CD8-positive, alpha-beta memory T cell (primary cell): ENCODE measurements at places on chromosomes 1 and 21. TPM values are rescaled to one million over a fixed set of nuclear protein-coding genes. Genes with fewer than 3 reads are reported as not detected.

DNA sequence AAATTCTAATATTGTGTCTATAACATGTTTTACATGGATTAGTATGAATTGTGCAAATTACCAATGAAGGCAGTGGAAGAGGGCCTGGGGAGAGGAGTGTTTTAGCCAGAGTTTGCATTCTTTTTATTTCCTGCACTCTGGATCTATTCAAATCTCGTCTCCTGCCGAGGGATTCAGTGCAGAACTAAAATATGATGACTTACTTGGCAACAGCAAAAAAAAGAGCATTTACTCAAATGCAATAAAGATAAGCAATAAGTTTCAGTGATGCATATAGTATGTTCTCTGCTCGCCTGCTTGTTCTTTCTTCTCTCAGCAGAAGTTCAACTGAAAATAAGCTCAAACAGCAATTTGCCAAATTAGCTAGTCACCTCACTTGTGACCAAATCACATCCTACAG lies 33.4 kb upstream of the NRIP1 start:
- no peak overlapping the region for H3K4me3 ChIP-seq
- DNase-seq, result no peak
- no peaks in the 10 kb centered on the region for H3K27me3 ChIP-seq
- no peaks in the 10 kb centered on the region for H3K4me1 ChIP-seq

DNA sequence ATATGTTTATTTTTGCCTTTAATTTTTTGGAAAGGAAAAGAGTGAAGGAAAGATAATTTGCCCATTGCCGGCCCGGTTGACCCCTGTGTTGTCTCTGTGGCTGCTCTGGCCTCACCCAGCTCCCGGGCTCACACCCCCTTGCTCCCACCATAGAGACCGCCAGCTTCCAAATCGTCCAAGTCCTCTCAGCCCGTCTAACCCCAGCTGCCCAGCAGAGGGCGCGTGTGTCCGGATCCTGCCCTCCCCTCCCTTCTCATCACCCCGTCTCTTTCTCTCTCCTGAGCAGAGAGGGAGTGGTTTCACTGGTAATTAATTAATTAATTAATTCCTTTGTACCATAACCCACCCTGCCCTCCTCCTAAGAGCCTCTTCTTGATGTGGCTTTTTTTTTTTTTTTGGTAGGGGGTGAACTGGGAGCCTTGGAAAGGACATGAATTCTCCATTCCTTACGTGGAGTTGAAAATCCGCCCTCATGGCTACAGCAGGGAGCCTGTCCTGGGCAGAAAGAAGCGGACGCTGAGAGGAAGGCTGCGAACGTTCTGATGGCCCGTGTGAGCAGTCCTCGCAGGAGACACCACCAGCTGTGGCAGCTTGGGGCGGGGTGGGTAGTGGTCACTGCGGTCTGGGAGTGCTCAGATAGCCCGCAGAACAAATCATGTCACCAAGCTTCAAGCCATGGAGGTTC lies 45.9 kb downstream of the KIAA0040 start:
- H3K27me3 ChIP-seq, result peaks cover 2% of the 10 kb centered on the region
- H3K4me1 ChIP-seq, result no peaks in the 10 kb centered on the region
- H3K36me3 ChIP-seq, result no peaks in the 10 kb centered on the region
- DNase-seq, result peak; percentile 55
- H3K27ac ChIP-seq, result no peak overlapping the region

DNA sequence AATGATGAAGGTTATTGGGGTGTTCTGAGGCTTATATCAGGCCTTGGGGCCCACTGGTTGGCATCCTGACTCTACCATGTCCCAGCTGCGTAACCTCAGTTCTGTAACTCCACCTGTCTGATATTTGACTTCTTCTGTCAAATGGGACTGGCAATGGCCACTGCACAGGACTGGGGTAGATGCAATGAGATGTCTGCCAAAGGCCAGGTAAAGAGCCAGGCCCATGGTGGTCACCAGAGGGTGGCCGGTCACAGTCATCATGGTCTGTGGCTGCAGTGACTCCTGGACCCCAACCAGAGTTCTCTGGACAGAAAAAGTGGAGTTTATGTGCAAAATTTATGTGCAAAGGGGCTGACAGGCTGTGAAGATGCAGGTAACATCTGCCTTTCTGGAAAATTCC lies 173.3 kb downstream of the PTPRU start:
- H3K4me3 ChIP-seq, result no peak overlapping the region
- DNase-seq, result no peak
- no peaks in the 10 kb centered on the region for H3K27me3 ChIP-seq
- no peaks in the 10 kb centered on the region for H3K36me3 ChIP-seq

GRCh38 chr1:164477343-164477742 lies 81.6 kb upstream of the PBX1 start:
- no peak overlapping the region for H3K4me3 ChIP-seq
- no peaks in the 10 kb centered on the region for H3K4me1 ChIP-seq
- no peaks in the 10 kb centered on the region for H3K36me3 ChIP-seq
- no peak overlapping the region for H3K27ac ChIP-seq
- DNase-seq, result no peak
- H3K27me3 ChIP-seq, result no peaks in the 10 kb centered on the region

- no peak for DNase-seq
- no peaks in the 10 kb centered on the region for H3K27me3 ChIP-seq
- H3K36me3 ChIP-seq, result no peaks in the 10 kb centered on the region
- no peak overlapping the region for H3K4me3 ChIP-seq
- H3K4me1 ChIP-seq, result no peaks in the 10 kb centered on the region
These were observed 990.0 kb downstream of the KCNT2 start for GRCh38 chr1:195618287-195618686.

DNA sequence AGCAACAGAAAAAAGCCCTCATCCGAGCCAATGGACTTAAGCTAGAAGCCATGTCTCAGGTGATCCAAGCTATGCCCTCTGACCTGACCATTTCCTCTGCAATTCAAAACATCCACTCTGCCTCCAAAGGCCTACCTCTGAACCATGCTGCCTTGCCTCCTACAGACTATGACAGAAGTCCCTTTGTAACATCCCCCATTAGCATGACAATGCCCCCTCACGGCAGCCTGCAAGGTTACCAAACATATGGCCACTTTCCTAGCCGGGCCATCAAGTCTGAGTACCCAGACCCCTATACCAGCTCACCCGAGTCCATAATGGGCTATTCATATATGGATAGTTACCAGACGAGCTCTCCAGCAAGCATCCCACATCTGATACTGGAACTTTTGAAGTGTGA lies 20.7 kb downstream of the NR5A2 start:
- H3K36me3 ChIP-seq, result no peaks in the 10 kb centered on the region
- H3K4me3 ChIP-seq, result no peak overlapping the region
- H3K4me1 ChIP-seq, result no peaks in the 10 kb centered on the region
- H3K27me3 ChIP-seq, result no peaks in the 10 kb centered on the region
- no peak for DNase-seq
- H3K27ac ChIP-seq, result no peak overlapping the region

GRCh38 chr1:88595355-88596002 lies 88.6 kb upstream of the PKN2 start:
- no peak overlapping the region for H3K4me3 ChIP-seq
- H3K27ac ChIP-seq, result no peak overlapping the region
- H3K4me1 ChIP-seq, result no peaks in the 10 kb centered on the region

GRCh38 chr1:185816460-185816859 lies 82.3 kb downstream of the HMCN1 start:
- DNase-seq, result no peak
- no peak overlapping the region for H3K27ac ChIP-seq
- H3K4me1 ChIP-seq, result no peaks in the 10 kb centered on the region
- H3K4me3 ChIP-seq, result no peak overlapping the region
- no peaks in the 10 kb centered on the region for H3K27me3 ChIP-seq

- no peak for DNase-seq
- H3K4me3 ChIP-seq, result no peak overlapping the region
- H3K36me3 ChIP-seq, result no peaks in the 10 kb centered on the region
- H3K27me3 ChIP-seq, result no peaks in the 10 kb centered on the region
These were observed 427.4 kb downstream of the TTLL7 start for GRCh38 chr1:83571536-83571935.

DNA sequence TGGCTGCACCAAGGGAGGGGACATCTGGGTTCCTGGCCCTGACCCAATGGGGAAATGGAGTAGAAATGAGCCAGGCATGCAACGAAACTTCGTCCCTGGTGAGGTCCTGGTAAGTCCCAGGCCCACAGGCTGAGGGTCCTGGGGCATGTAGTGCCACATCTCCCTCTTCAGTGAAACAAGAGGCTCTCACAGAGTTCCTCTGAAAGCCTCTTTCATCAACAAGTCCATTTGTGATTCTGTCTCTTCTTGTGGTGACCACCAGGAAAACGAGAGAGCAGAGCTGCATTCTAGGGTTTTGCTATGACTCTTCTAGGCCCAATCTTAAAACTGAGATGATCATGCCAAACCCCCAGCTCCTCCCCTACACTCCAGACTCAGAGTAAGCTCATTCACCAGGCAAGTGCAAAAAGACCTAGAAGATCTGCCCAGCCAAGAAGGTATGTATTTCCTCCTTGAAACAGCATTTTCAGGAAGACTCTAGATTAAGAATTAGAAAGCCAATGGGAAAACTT lies 24.3 kb upstream of the RNF220 start:
- DNase-seq, result no peak
- no peaks in the 10 kb centered on the region for H3K4me1 ChIP-seq
- no peaks in the 10 kb centered on the region for H3K36me3 ChIP-seq
- no peak overlapping the region for H3K4me3 ChIP-seq
- no peak overlapping the region for H3K27ac ChIP-seq
- no peaks in the 10 kb centered on the region for H3K27me3 ChIP-seq

DNA sequence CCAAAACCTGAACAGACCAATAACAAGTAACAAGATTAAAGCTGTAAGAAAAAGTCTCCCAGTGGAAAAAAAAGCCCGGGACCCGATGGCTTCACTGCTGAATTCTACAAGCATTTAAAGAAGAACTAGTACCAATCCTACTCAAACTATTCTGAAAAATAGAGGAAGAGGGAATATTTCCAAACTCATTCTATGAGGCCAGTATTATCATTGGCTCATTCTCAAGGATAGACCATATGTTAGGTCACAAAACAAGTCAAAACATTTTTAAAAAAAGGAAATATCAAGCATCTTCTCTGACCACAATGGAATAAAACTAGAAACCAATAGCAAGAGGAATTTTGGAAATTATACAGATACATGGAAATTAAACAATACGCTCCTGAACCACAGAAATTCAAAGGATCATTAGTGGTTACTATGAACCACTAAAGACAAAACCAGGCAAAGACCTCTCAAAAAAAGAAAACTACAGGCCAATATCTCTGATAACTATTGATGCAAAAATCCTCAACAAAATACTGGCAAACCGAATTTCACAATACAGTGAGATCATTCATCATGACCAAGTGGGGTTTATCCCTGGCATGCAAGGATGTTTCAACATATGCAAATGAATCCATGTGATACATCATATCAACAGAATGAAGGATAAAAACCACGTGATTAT lies 13.9 kb upstream of the IL20 start:
- no peak for DNase-seq
- H3K4me1 ChIP-seq, result no peaks in the 10 kb centered on the region
- H3K27ac ChIP-seq, result no peak overlapping the region
- H3K4me3 ChIP-seq, result no peak overlapping the region

DNA sequence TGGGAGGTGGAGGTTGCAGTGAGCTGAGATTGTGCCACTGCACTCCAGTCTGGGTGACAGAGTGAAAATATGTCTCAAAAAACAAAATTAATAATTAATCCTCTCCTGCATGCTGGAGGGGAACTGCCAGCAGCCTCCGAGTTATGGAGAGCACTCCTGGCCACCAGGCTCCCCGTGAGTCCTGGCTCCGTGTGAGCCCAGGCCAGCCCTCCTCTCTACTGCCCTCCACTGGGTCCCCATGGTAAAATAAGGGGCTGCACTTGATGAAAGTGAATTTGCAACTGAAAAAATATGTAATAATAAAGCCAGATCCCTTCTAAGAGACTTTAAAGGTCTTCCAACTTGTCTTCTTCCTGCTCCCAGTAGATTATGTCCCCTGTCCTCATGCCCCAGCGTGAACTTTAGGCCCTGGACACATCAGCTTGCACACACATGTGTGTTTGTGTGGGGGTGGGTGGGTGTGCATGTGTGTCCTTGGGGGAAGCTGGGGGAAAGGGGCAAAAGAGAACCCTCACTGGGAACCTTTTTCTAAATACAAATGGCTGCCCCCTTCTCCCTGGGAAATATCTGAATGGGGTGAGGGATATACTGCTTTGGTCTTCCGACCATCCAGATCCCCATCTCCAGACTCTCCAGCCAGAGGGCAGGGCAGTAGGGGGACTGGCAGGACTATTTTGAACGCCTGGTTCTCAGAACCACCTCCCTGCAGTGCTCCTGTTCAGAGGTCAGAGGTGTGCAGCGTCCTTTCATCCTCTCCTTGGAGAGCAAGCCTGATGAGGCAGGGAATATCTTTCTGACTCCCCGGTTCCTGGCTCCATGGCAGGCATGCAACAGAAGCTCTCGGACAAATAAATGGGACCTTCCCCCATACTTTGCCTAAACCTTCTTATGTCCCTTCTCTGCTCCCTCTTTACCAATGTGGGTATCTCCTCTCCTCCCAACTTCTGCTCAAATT lies 26.2 kb downstream of the NEK2 start:
- H3K4me1 ChIP-seq, result no peaks in the 10 kb centered on the region
- no peak for DNase-seq
- H3K27ac ChIP-seq, result no peak overlapping the region
- no peaks in the 10 kb centered on the region for H3K36me3 ChIP-seq

DNA sequence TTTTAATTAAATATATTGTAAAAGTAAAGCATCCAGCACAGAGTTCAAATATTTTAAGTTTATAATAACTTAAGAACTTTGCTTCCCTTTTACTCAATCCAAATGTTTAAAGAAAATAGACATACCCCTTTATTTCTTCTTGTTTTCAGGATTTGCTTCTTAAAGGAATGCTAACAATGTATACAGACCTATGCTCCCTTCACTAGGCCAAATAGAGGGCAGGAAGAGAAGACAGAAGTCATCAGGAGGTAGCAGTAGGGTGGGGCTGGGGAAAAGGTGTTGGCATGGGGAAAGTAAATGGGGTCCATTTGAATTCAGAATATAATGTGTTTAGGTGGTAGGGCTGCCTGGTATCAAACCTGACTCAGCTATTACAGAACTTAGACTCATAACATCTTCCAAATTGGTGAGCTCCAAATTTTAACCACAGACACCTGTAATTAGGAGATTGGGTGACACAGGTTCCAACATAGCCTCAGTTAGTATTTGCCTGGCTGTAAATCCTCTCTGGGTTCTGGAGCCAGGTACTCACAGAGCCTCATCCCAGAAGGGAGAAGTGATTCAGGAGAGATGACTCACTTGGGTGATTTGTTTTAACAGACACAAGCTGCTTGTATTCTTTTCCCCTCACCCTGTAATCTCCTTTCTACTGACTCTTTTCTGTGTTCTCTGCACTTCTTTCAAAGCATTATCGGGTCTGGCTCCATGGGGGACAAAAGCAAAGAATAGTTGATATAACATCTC lies 60.1 kb upstream of the DUSP10 start:
- H3K27me3 ChIP-seq, result no peaks in the 10 kb centered on the region
- no peak for DNase-seq
- H3K27ac ChIP-seq, result no peak overlapping the region
- no peak overlapping the region for H3K4me3 ChIP-seq

GRCh38 chr1:243364330-243364729 lies 108.5 kb downstream of the SDCCAG8 start:
- no peak overlapping the region for H3K27ac ChIP-seq
- H3K27me3 ChIP-seq, result no peaks in the 10 kb centered on the region
- DNase-seq, result no peak
- no peak overlapping the region for H3K4me3 ChIP-seq
- no peaks in the 10 kb centered on the region for H3K36me3 ChIP-seq

The RIMKLA gene
- total RNA-seq, result 1.4 TPM

The CA6 gene
- 1.4 TPM for total RNA-seq

The LCE1B gene
- not detected for total RNA-seq

The TNFRSF4 gene
- total RNA-seq, result 193 TPM

The A3GALT2 gene
- not detected for total RNA-seq

The BTBD19 gene
- total RNA-seq, result 7.8 TPM

The NVL gene
- 41.6 TPM for total RNA-seq

The BLACAT1 gene
- total RNA-seq, result not detected
